HepG2 (cell line): ENCODE measurements at places on chromosomes 3 and 15.

- DNase-seq: no peak
Measured at GRCh38 chr3:122880173-122880572, 85.3 kb downstream of the SLC49A4 start.

DNA sequence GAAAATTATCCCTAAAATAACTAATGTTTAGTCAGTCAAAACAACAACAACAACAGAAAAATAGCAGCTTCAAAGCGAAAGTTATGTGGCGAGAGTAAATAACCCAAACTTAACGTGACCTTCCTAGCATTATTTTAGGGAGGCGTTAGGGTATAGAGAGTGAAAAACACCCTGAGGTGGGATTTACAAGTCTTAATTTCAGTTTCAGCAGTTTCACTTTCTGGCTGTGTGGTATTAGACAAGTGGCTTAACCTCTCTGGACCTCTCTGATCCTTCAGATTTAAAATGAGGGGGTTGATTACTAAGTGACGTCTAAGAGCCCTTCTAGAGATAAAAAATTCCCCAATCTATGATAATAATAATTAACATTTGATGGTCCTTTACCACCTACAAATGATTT lies 291.2 kb downstream of the ZBTB20 start:
- DNase-seq: no peak

- DNase-seq: no peak
Measured at GRCh38 chr15:49471733-49472132, 48.7 kb downstream of the FGF7 start.

DNA sequence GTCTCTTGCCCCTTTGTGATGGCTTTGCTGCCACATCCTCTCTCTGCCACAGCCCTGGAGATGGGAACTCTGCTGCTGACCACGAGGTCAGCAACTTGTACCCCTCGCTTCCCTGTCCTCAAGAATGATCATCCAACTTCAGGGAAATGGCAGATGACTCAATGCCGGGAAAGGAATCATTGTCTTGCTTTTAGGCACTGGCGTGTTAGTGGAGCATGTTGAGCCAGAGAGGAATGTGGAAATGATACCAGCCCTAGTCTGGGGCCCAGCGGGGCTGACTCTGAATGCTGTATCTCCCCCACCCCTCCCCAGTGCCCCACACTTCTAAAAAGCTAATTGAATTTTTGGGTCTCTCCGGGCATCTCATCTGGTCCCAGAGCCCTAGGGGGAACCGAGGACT lies 184.9 kb upstream of the BHLHE40 start:
- no peak for DNase-seq

DNA sequence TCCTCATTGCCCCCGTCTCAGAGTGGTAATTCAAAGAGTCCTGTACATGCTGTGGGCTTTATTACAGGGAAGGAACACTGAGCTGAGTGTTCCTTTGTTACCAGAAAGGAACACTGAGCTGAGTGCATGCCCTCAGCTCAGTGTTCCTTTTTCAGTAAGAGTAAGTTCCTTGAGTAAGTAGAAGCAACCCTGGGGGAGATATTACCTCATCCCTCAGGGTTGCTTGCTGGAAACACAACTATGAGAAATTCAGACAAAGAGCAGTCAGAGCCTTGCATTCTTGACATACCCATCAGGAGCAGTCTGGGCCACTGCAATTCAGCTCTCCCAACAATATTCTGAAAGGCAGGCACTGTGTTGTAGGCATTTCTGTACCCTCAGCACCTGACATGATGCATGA lies 17.0 kb downstream of the CHRM5 start:
- no peak for DNase-seq

DNA sequence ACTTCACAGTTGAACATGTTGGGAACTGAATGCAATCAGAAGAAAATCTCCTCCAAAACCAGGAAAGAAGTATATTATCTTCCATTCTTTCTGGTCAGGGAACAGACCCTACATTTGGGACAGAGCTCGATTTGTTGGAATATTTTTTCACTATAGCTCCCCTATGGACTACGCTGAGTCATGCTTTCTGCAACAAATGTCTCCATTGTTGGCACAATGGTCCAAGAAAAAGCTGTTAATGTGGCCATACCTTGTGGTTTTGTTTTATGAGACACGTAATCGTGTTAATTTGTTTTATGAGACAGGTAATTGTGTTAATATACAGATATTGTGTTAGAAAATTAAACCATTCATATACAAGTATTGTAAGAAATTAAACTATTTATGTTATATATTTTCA lies 101.4 kb downstream of the TGFBR2 start:
- no peak for DNase-seq

DNA sequence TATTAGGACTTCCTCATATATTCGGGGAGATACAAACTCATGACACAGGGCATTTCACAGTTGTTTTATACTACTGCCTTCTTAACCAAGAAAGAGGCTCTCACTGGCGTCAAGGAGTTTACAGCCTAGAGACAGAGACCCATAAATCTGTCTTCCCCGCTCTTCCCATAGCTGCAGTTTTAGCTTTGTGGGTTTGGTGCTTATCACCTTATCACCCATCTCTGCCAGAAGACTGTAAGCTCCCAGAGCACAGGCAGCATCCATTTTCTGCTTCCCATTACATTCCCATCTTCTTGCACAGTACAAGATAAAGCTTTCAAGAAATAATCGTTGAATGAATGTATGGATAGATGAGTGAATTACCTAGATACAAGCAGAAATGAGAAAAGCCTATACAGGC lies 144.3 kb downstream of the TNIK start:
- DNase-seq: no peak

- no peak for DNase-seq
Measured at GRCh38 chr3:53005854-53006513, 39.9 kb downstream of the SFMBT1 start.

GRCh38 chr3:177478170-177478867 lies 281.0 kb upstream of the TBL1XR1 start:
- DNase-seq: peak; percentile 23

DNA sequence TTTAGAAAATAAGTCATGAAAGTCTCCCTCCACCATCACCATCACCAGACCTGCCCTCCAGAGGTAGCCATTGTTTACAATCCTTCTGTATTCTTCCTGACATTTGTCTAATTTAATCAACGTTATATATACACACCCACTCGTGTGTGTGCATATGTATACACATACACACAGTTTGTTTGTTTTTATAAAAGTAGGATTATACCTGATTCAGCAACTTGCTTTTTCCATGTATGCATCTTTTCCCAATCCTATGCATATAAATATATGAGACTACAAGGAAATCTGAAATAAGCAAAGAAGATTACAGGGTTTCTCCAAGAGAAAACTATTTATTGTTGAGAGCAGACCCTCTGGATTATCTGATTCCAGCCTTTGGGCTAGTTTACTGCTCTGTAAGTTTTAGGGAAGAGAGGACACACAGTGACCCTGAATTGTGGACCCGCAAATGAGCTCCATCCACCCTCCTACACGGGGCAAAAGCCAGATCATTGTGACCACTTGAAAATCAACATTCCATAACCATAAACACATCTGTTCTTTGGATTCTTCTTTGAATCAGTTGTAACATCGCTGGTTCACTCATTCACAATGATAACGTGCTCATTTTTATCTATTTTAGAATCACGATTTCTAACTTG lies 104.3 kb downstream of the CPN2 start:
- no peak for DNase-seq

DNA sequence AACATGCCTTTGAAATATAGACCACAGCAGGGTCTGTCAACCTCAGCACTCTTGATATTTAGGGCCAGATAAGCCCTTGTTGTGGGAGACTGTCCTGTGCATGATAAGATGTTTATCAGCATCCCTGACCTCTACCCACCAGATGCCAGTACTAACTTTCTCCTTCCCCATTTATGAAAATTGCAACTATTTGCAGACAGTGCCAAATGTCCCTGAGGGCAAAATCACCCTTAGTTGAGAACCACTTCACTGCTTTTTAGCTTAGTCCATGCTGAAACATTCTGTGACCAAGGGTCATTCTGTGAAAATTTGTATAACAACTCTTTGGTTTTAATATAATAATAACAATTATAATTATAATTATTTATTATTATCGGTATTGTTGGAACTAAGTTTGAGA lies 1032.4 kb downstream of the MCTP2 start:
- no peak for DNase-seq

DNA sequence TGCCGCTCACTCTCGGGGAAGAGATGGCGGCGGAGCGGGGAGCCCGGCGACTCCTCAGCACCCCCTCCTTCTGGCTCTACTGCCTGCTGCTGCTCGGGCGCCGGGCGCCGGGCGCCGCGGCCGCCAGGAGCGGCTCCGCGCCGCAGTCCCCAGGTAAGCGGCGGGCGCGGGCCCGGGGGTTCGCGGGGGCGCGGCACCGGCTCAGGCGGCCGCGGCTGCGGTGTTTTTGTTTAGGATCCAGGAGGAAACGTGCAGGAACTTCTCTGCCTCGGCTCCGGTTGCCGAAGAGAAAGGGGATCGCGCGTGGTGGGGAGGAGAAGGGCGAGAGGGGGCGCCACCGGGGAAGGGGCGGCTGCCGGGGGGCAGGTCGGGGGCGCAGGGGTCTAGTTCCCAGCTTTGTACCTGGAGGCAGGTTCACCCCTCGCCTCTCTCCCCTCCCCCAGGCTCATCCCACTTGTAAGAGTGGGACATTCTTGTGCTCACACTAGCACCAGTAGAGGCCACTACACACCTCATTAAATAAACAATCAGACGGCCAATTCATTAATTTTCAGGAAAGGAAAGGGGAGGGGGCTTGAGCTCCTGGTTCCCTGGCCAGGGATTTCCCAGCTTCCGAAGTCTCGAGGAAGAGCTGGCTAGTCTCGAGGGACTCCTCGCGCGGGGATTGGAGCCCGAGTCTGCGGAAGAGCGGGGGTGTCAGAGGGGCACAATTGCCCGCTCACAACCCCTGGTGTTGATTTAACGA lies 562 bp downstream of the NEO1 start:
- DNase-seq: peak; percentile 37

DNA sequence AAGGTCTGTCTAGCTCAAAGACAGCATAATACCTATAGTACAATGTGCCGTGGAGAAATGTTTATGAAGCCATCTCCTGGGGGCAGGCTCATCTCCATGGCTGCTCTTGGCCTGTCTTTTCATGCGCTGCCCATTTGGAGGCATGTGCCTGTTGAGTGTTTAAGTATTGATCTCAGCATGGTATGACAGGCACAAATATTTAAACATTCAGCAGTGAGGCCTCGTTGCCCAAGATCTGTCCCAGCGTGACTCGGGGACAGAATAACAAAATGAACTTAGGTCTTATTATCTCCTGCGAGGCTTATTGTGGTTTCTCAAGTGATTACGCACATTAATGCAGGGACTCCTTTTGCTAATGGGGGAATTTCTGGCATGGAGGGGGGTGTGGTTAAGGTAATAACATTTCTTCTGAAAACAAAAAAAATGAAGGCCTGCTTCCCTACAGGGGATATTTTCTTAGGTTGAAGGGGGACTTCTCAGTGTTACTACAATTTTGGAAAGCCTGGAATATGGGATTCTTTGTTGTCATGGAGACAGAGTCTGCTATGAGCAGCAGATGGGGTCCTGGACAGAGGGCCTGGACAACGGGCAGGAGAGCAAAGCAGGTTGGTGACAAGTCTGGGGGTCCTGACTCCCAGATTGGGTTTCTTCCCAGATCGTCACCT lies 4.4 kb upstream of the SLC6A1 start:
- DNase-seq: peak; percentile 3
